GM23338 (cell line): ENCODE measurements at places on chromosomes 2 and 18. TPM values are rescaled to one million over a fixed set of nuclear protein-coding genes. Genes with fewer than 3 reads are reported as not detected.

GRCh38 chr18:79819064-79819967 lies 21.6 kb downstream of the KCNG2 start:
- H3K4me1 ChIP-seq, result no peaks in the 10 kb centered on the region
- no peak overlapping the region for H3K27ac ChIP-seq
- DNase-seq, result no peak

- H3K27me3 ChIP-seq, result no peaks in the 10 kb centered on the region
- no peak overlapping the region for H3K27ac ChIP-seq
- H3K36me3 ChIP-seq, result no peaks in the 10 kb centered on the region
- peaks cover 6% of the 10 kb centered on the region; the same call in 1 of the 2 replicates for H3K4me1 ChIP-seq
These were observed 412.1 kb upstream of the CDH2 start for GRCh38 chr18:28588884-28589549.

GRCh38 chr2:149021761-149022160 lies 16.7 kb upstream of the LYPD6B start:
- peaks cover 3% of the 10 kb centered on the region for H3K4me1 ChIP-seq
- H3K27ac ChIP-seq, result no peak overlapping the region
- H3K36me3 ChIP-seq, result no peaks in the 10 kb centered on the region

GALR1 gene
- 0.74 and 1.1 TPM in 2 replicates for total RNA-seq

- H3K27me3 ChIP-seq, result no peaks in the 10 kb centered on the region
- peaks cover 44% of the 10 kb centered on the region for H3K4me1 ChIP-seq
- H3K36me3 ChIP-seq, result no peaks in the 10 kb centered on the region
- peak overlapping the region; percentile 81 for H3K4me3 ChIP-seq
- peak overlapping the region; percentile 79; the same call in 1 of the 2 replicates for H3K27ac ChIP-seq
These were observed 580 bp upstream of the NDUFV2 start for GRCh38 chr18:9101730-9102507.

DNA sequence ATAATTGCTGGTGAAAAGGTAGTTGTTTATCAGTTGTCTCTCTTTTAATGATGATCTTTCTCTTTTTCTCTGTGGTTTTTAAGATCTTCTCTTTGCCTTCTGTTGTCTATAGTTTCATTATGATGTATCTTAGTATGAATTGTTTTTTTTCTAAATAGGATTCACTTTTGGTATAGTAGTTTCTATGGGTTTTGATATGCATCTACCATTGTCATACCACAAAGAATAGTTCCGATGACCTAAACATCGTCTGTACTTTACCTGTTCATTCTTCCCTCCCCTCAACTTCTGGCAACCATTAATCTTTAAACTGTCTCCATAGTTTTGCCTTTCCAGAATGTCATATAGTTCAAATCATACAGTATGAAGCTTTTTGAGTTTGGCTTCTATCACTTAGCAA lies 19.6 kb downstream of the RDH14 start:
- no peak for DNase-seq
- no peaks in the 10 kb centered on the region for H3K36me3 ChIP-seq
- no peak overlapping the region for H3K4me3 ChIP-seq

DNA sequence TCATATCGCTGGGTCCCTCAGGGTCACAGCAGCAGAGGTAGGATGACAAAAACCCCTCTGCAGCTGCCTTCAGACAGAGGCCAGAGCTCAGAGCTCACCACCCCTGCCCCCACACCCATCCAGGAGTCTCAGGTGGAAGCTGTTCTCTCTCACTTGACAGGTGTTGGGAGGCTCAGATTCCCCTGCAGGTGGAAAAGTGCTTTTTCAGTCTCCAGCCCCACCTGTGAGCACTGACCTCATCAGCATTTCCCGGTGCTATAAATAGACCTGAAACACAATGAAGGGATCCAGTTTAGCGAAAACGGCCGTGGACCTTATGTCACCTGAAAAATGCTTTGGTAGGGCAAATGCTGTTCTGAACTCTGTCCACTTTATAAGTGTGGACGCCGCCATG lies 254.9 kb downstream of the NDUFA10 start:
- DNase-seq, result no peak
- H3K4me1 ChIP-seq, result no peaks in the 10 kb centered on the region
- H3K36me3 ChIP-seq, result no peaks in the 10 kb centered on the region
- H3K27me3 ChIP-seq, result no peaks in the 10 kb centered on the region
- no peak overlapping the region for H3K27ac ChIP-seq
- no peak overlapping the region for H3K4me3 ChIP-seq

GRCh38 chr2:99816908-99817307 lies 325.5 kb downstream of the AFF3 start:
- no peak overlapping the region for H3K4me3 ChIP-seq
- no peaks in the 10 kb centered on the region for H3K27me3 ChIP-seq
- H3K27ac ChIP-seq, result no peak overlapping the region
- H3K36me3 ChIP-seq, result no peaks in the 10 kb centered on the region
- DNase-seq, result no peak

- no peak overlapping the region for H3K27ac ChIP-seq
- H3K4me3 ChIP-seq, result no peak overlapping the region
- DNase-seq, result no peak
- H3K4me1 ChIP-seq, result peaks cover 40% of the 10 kb centered on the region
- peaks cover 6% of the 10 kb centered on the region; the same call in 1 of the 2 replicates for H3K36me3 ChIP-seq
These were observed 73.6 kb upstream of the RBM44 start for GRCh38 chr2:237724811-237725478.

GRCh38 chr18:59763541-59764136 lies 66.4 kb upstream of the CCBE1 start:
- H3K27ac ChIP-seq, result no peak overlapping the region
- DNase-seq, result no peak
- no peak overlapping the region for H3K4me3 ChIP-seq
- H3K36me3 ChIP-seq, result no peaks in the 10 kb centered on the region
- no peaks in the 10 kb centered on the region for H3K27me3 ChIP-seq

- no peaks in the 10 kb centered on the region for H3K36me3 ChIP-seq
- no peak overlapping the region for H3K4me3 ChIP-seq
- no peaks in the 10 kb centered on the region for H3K27me3 ChIP-seq
- H3K27ac ChIP-seq, result no peak overlapping the region
- no peaks in the 10 kb centered on the region for H3K4me1 ChIP-seq
These were observed 151.5 kb downstream of the INHBB start for GRCh38 chr2:120497261-120497977.

DNA sequence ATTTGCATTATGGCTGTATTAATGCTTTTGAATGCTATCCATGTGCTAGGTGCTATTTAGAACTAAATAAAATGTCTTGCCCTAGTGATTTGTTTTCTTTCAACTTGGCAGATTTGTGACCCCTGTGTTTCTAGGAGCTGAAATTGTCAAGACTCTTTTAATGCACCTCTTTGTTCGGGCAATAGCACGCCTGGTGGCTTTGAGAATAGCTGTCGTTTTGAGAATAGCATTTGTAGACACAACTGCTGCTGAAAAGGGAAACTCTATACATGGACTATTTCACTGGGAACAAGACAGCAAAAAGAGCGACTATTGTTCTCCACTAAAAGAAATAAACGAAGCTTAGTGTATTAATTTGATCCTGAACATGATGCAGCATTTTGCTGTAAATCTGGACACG lies 352.1 kb upstream of the ZNF521 start:
- no peaks in the 10 kb centered on the region for H3K36me3 ChIP-seq
- no peaks in the 10 kb centered on the region for H3K27me3 ChIP-seq
- H3K27ac ChIP-seq, result no peak overlapping the region
- no peak for DNase-seq

ATP6V1C2 gene
- 0.14 and 0.35 TPM in 2 replicates for total RNA-seq

GRCh38 chr2:430291-431040 lies 142.6 kb upstream of the ALKAL2 start:
- H3K4me3 ChIP-seq, result no peak overlapping the region
- DNase-seq, result no peak
- H3K36me3 ChIP-seq, result no peaks in the 10 kb centered on the region
- peaks cover 6% of the 10 kb centered on the region; the same call in 1 of the 2 replicates for H3K4me1 ChIP-seq
- H3K27me3 ChIP-seq, result no peaks in the 10 kb centered on the region

DNA sequence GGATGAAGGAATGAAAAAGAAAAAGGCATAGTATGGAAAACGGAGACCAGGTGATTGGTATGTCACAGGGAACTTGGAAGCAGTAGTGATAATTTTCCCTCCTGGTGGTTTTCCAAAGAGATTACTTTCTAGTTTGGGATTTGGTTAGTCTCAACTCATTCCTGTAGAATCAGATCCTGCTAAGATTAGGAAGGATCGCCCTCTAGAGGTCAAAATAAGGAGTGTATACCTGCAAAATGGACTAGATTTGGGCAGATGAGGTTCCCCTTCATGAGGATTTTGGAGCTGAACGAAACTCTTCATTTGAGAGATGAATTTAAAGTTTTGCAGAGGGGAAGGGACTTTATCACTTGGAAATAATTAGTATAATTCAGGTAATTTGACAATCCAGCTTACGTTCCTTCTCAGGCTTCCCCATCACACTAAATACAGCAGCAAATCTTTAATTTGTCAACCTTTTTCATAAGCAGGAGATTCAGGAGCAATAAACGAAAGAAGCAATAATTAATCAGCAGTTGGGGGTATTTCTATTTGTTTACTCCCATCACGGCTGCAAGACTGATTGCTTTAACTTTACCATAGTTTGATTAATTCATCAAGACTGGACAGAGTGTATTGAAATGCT lies 65.2 kb downstream of the CCDC195 start:
- H3K27ac ChIP-seq, result no peak overlapping the region
- no peak overlapping the region for H3K4me3 ChIP-seq
- H3K36me3 ChIP-seq, result peaks cover 11% of the 10 kb centered on the region
- no peaks in the 10 kb centered on the region for H3K27me3 ChIP-seq
- peak; percentile 91 for DNase-seq
- no peaks in the 10 kb centered on the region for H3K4me1 ChIP-seq

GRCh38 chr2:60541056-60541651 lies 12.3 kb downstream of the BCL11A start:
- DNase-seq, result no peak
- no peaks in the 10 kb centered on the region for H3K27me3 ChIP-seq
- no peak overlapping the region for H3K4me3 ChIP-seq
- H3K4me1 ChIP-seq, result peaks cover 75% of the 10 kb centered on the region
- H3K27ac ChIP-seq, result no peak overlapping the region

GRCh38 chr2:219175928-219176817 lies 552 bp downstream of the CNPPD1 start:
- peaks cover 13% of the 10 kb centered on the region for H3K4me1 ChIP-seq
- no peak for DNase-seq
- H3K36me3 ChIP-seq, result no peaks in the 10 kb centered on the region

GRCh38 chr18:54434453-54434852 lies 76.7 kb downstream of the C18orf54 start:
- H3K27ac ChIP-seq, result no peak overlapping the region
- H3K4me3 ChIP-seq, result no peak overlapping the region
- no peaks in the 10 kb centered on the region for H3K36me3 ChIP-seq
- no peaks in the 10 kb centered on the region for H3K27me3 ChIP-seq
- H3K4me1 ChIP-seq, result no peaks in the 10 kb centered on the region
